ENCODE measurements at places on chromosomes 12 and 14.

GRCh38 chr12:46970636-46971035 lies 108.8 kb upstream of the PCED1B start:
- no peak for DNase-seq

- DNase-seq, result no peak
Observed at GRCh38 chr14:99626041-99626648, 18.8 kb upstream of the HHIPL1 start.

DNA sequence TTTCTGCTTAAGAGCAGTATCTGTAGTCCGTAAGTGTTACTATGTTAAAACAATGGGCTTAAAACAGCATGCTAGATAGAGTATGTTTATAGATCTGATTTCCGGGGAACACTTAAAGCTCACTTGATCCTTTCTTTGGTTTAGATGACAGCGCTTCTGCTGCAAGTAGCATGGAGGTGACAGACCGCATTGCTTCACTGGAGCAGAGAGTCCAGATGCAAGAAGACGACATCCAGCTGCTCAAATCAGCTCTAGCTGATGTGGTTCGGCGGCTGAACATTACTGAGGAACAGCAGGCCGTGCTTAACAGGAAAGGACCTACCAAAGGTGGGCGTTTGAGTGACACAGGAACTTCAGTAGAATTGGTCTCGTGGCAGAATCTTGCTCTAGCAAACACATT lies 57.5 kb downstream of the EML1 start:
- no peak for DNase-seq

DNA sequence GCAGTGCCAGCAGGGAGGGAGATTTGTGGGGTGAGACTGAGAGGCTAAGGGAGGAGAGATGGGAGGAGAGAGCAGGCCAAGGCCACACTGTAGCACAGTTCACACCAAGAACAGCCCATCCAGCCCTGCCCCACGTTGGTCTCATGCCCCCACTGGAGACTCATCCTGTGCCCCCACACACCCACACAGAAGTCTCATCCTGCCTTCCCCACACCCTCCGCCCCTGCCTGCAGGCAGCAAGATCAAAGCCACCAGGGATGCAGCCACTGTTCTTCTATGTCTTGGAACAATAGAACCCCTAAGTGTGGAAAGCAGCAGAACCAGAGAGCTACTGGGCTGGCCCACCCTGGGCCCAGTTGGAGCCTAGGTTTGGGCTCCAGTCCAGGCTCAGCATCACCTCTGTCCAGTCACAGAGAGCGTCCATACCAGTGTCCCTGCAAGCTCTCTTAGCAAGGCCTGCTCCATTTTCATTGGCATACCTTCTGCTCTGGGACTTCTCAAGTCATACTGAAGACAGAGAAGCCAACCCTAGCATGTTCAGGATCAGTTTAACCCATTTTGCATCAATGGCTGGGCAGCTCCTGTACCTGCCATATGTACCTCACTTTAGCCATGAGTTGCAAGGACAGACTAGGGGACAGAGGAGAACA lies 31.7 kb upstream of the HDAC7 start:
- DNase-seq, result no peak

DNA sequence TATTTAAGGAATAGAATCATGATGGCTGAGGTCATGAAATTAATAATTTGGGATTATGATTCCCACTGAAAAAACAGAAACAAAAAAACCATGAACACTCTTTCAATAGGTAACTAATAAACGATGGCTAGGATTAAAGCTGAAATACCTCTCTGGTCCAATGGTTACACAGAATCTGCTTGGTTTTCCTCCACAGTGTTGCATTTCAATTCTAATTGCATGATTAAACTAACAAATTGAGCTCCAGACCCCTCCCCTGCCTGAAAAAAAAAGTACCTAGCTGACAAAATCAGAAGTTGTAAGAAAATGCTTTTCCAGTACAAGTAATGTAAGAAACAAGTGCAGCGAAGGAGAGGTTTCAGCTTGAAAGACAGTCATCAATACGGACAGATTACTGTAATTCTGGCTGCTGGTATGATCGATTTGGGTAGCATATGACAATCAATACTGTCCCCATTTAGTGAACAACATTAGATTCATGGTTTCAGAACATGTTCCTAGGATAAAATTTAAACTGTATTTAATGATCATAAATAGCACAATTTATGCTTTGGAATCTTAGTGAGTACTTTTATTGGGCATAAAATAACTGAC lies 32.0 kb downstream of the INSM2 start:
- DNase-seq, result no peak

- no peak for DNase-seq
Observed at GRCh38 chr14:103692159-103692558, 23.1 kb downstream of the XRCC3 start.

DNA sequence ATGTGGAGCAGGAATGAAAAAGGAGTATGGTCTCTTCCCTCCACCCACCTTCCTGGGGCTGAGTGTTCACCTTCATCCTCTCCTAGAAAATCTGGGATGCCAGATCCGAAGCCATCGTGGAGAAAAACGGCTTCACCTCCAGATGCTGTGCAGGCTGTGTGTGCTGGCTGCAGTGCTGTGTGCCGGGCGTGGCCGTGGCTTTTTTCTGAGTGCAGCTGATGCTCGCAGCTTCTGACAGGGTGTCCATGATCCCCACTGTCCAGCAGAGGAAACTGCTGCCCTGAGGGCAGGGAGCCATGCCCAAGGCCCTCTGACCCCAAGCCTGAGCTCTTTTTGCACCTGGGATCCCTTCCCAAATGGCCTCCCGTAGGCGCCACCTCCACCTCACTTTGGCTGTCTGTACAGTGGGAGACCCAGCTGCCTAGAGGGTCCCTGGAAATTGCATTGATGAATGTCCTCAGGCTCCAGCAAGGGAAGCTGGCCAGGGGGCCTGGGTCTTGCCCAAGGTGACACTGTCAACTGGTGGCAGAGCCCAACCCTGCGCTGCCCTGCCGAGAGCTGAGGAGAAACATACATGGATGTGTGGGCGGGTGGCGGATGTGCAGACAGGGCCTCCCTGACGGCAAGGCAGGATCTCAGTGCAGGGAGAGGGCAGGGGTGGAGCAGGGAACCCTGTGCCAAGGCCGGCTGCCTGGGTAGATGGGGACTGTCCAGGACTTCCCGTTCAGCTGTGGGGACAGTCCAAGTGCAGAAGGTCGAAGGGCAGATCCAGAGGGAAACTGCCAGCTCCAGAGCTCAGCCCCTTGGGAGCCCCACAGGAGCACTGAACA lies 53.3 kb downstream of the BEGAIN start:
- DNase-seq, result peak; percentile 1

GRCh38 chr12:9741726-9742125 lies 8.8 kb upstream of the CLECL1 start:
- DNase-seq, result peak; percentile 65

GRCh38 chr14:22549981-22550673 lies 38.9 kb downstream of the DAD1 start:
- DNase-seq, result peak; percentile 60

DNA sequence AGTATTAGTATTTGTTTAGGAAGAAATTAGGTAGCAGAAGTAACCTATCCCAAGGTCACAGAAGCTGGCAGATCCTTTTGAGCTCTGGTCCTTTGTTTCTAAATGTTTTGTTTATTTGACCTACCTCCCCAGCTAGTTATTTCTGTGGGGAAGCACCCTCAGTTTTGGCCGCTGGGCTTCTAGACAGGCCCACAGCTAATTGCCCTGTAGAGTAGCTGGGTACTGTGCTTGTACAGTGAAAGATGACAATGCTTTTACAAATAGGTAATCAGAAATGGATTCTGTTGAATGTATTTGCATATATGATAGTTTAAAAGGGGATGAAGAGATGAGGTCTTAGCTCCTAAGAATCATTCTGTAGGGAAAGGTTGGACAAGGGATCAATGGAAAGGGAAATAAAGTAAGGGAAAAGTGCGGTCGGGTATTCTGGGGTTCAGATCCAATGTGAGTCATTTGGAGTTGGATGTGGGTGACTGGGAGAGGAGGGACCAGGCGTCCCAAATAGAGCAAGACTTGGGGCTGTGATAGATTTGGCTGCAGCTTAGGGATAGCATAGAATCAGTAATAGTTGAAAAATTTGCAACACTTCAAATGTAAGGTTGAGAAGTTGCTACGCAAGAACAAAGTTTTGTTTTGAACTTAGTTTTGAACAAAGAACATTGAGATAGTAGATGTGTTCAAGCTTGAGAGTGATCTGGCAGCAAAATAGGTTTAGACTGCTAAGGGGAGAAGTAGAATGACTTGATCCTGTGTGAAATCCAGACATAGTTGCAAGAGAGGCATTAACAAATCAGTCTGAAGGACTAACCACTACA lies 3.6 kb downstream of the NUDT4 start:
- no peak for DNase-seq

DNA sequence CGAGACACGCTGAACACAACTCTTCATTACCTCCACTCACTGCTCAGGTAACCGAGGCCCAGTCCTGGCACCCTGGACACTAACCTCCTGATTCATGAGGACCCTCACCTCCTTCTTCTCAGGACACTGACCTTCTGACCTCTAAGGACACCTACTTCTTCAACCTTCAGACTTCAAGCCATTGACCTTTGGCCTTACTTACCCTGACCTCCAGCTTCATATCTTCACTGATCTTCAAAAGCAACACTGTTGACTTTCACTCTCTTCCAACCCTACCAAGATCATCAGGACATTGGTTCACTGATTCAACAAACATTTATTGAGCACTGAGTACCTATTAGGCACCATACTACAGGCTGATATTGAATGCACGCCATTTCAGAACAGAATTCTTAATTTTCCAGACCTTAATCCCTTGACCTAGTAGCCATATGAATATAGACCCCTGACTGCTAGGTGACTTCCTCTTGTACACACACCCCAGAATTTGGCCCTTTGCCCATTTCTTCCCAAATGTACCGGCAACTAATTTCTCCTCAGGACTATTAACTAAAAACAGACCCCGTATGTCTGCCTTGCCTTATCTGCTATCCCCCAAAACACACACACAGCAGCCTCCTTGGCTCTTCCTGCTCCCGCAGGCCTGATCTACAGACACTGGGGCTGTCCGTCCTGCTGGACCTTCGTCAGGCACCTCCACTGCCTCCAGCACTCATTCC lies 5.8 kb downstream of the ARHGEF40 start:
- no peak for DNase-seq

DNA sequence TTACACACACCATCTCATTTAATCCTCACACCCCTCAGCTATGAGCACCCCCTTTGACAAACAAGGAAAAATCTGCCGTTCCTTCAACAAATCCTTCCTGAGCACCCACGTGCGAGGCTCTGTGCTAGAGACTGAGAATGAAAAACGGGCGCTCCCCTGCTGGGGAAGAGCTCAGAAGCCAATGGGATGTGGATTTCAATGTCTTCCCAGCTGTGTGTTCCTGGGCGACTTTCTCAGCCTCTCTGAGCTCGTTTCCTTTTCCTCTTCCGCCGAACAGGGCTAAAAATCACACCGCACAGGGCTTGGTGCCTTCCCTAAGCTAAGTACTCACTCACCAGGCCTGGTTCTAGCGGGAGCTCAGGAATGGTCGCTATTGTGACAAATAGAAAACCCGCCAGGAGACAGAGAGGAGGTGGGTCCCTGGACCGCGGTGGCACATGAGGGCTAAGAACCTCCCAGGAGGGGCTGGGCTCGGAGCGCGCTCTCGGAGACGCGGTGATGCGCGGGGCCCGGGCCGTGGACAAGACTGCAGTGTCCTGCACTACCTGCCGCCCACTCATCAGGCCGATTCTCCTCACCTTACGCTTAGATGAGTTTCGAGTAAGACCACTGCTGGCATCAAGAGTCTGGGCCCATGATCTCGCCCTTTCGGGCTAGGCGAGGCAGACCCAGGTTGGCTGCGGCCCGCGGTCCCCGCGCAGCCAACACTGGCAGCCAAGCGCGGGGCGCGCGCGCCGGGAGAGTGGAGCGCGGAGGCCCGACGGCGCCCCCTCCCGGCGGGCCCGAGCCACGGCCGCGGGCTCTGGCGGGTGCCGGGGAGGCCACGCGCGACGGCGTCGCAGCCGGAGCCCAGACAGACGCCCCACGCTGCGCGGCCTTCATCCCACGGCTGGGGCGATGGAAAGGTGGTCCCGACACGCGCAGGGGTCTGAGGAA lies 17.0 kb downstream of the ZDHHC22 start:
- peak; percentile 73 for DNase-seq

GRCh38 chr14:36493761-36494160 lies 26.3 kb downstream of the NKX2-1 start:
- no peak for DNase-seq

DNA sequence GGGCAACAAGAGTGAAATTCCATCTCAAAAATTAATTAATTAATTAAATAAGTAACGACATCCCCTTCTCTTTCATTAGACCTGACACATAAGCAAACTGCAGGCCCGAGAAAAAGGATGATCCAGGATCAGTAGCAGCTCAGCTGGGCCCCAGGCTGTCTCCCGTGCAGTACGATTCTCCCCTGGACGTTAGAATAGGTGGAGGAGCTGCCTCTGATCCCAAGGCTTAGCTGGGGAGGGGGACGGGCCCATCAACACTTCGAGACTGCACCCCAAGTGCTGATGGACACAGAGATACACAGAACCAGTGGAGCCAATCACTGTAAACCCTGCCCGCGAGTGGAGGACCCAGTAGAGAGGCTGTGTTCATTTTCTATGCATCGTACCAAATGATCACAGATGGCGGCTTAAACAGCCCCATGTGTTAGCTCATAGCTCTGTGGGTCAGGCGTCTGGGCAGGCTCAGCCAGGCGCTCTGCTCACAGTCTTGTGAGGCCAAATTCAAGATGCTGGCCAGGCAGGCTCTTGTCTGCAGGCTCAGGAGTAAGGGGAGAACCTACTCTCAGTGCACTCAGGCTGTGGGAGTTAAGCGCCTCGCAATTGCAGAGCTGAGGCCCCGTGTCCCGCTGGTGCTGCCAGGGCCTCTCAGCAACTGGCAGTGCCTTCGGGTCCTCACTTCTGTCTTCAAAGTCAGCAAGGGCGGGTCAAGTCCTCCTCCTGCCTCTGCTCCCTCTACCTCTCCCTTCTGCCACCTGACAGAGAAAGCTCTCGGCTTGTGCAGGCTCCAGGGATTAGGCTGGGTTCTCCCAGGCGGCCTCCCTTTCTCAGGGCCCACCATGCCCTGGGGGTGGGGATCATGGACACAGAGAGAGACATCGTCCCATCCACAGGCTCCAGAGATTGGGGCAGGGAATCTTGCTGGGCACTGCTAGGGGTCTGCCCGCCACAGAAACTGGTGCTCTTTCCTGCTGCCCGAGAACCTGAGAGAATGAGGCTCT lies 26.4 kb downstream of the RIMBP2 start:
- DNase-seq, result no peak

All from activated CD4-positive, alpha-beta T cell treated with anti-CD3 and anti-CD28 coated beads for 4 hours (primary cell).